Neural crest cell (in vitro differentiated cells): ENCODE measurements at places on chromosomes 2 and 18. TPM values are rescaled to one million over a fixed set of nuclear protein-coding genes. Genes with fewer than 3 reads are reported as not detected.

Gene SRD5A2
- total RNA-seq = not detected in 2 replicates

GRCh38 chr2:30872797-30873196, 65.6 kb upstream of the CAPN13 start:
- no peak overlapping the region for H3K27ac ChIP-seq
- no peak for DNase-seq
- H3K36me3 ChIP-seq = peaks cover 3% of the 10 kb centered on the region
- peaks cover 8% of the 10 kb centered on the region for H3K4me1 ChIP-seq
- no peak overlapping the region for H3K4me3 ChIP-seq

Gene LAMA1
- 96.1 and 102 TPM in 2 replicates for total RNA-seq

- no peak overlapping the region for H3K27ac ChIP-seq
- peaks cover 55% of the 10 kb centered on the region for H3K4me1 ChIP-seq
- no peak for DNase-seq
- peaks cover 13% of the 10 kb centered on the region for H3K36me3 ChIP-seq
- no peaks in the 10 kb centered on the region for H3K27me3 ChIP-seq
These were observed 6.7 kb downstream of the UXS1 start for GRCh38 chr2:106187273-106187891.

Gene CRYGC
- total RNA-seq = not detected in 2 replicates

Gene FAM110C
- 0.07 and 0.09 TPM in 2 replicates for total RNA-seq

Gene SLC23A3
- 0.34 and 1.5 TPM in 2 replicates for total RNA-seq

DNA sequence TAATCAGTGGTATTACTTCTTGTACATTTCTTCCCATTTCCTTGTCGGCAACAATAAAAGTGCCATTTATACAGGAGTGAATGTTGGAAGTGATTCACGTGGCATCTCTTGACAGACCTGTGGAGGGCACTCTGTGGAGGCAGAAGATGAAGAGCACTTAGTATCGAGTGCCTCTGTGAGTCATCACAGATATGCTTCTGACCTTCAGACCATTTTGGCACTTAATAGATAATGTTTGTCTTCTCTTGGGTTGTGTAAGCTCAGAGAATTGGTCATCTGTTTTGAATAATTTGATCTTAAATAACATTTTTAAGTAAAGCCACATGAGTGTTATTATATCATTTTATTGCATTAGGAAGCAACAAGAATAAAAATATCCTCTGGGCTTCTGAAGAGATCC, 305.5 kb downstream of the PTPRM start:
- no peak overlapping the region for H3K27ac ChIP-seq
- no peak for DNase-seq
- H3K27me3 ChIP-seq = no peaks in the 10 kb centered on the region
- peaks cover 8% of the 10 kb centered on the region for H3K4me1 ChIP-seq
- no peak overlapping the region for H3K4me3 ChIP-seq

Gene DIPK1C
- not detected in 2 replicates for total RNA-seq

GRCh38 chr2:157572725-157573124, 55.9 kb downstream of the ACVR1C start:
- H3K27ac ChIP-seq = no peak overlapping the region
- H3K36me3 ChIP-seq = no peaks in the 10 kb centered on the region
- no peak for DNase-seq
- peaks cover 1% of the 10 kb centered on the region for H3K27me3 ChIP-seq

Gene ADRA2B
- total RNA-seq = 0.79 and 0.82 TPM in 2 replicates

- no peaks in the 10 kb centered on the region for H3K27me3 ChIP-seq
- H3K36me3 ChIP-seq = peaks cover 53% of the 10 kb centered on the region
- H3K27ac ChIP-seq = no peak overlapping the region
- DNase-seq = no peak
- H3K4me3 ChIP-seq = no peak overlapping the region
These were observed 23.9 kb downstream of the CLIP4 start for GRCh38 chr2:29139152-29139551.

- no peak for DNase-seq
- H3K4me3 ChIP-seq = no peak overlapping the region
- peaks cover 52% of the 10 kb centered on the region for H3K27me3 ChIP-seq
- no peaks in the 10 kb centered on the region for H3K36me3 ChIP-seq
- H3K4me1 ChIP-seq = no peaks in the 10 kb centered on the region
These were observed 74.6 kb upstream of the BCL11A start for GRCh38 chr2:60628026-60628425.

- peaks cover 6% of the 10 kb centered on the region for H3K27me3 ChIP-seq
- H3K36me3 ChIP-seq = peaks cover 51% of the 10 kb centered on the region
- peak overlapping the region; percentile 95 for H3K4me3 ChIP-seq
- DNase-seq = no peak
- peaks cover 57% of the 10 kb centered on the region for H3K4me1 ChIP-seq
These were observed 2.9 kb downstream of the MAT2A start for GRCh38 chr2:85541753-85542457.

Gene SULT6B1
- total RNA-seq = not detected in 2 replicates

DNA sequence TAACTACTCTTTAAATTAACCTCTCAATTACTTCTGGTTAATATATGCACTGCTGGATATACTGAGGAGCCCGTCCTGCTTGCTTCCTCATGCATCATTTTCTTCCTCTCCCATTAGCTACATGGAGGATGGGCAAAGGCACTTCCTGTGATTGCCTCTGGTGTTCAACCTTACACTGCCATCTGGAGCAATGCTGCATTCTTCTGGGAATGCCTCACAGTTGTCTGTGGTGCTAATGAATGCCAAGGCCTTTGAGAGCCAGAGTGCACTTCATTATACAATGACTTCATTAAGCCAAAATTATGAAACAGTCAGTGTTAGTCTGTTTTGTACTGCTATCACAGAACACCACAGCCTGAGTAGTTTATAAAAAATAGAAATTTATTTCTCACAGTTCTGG, 134.8 kb upstream of the DOCK10 start:
- H3K27me3 ChIP-seq = no peaks in the 10 kb centered on the region
- no peak overlapping the region for H3K4me3 ChIP-seq
- H3K36me3 ChIP-seq = no peaks in the 10 kb centered on the region

DNA sequence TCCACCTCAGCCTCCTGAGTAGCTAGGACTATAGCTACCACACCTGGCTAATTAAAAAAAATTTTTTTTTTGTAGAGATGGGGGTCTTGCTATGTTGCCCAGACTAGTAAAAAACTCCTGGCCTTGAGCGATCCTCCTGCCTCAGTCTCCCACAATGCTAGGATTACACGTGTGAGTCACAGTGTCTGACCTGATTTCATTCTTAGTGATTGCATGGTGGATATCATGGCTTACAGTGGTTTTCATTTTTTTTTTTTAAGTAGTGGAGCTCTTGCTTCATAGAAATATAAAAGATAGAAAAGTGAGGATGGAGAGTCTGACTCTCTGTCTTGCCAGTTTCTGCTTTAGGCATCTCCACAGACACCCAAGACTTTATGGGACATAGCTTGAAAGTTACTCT, 83.6 kb downstream of the CDC42EP3 start:
- H3K4me3 ChIP-seq = no peak overlapping the region
- H3K4me1 ChIP-seq = peaks cover 5% of the 10 kb centered on the region
- H3K27me3 ChIP-seq = peaks cover 4% of the 10 kb centered on the region
- no peak overlapping the region for H3K27ac ChIP-seq

Gene MAP3K19
- not detected in 2 replicates for total RNA-seq

GRCh38 chr2:48709096-48710034, 46.2 kb downstream of the LHCGR start:
- peaks cover 12% of the 10 kb centered on the region for H3K4me1 ChIP-seq
- no peaks in the 10 kb centered on the region for H3K27me3 ChIP-seq
- H3K4me3 ChIP-seq = no peak overlapping the region

DNA sequence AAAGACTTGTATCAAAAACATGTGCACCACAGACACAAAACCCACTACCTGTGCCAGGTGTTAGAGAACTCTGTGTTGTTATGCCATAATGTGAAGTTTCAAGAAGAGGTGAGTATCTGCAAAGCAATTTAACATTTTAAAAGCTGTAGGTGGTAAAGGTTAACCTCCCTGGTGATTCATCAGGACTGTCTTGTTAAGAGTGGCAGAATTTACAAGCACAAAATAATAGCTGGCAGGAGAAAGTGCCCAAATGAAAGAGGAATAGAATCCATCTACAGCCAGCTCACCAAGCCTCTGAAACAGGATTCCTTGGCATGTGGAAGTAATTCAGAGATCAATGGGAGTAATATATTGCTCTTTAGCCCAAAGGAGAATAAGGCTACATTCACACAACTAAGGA, 230.7 kb downstream of the AFF3 start:
- peaks cover 3% of the 10 kb centered on the region for H3K36me3 ChIP-seq
- no peaks in the 10 kb centered on the region for H3K27me3 ChIP-seq
- no peak overlapping the region for H3K27ac ChIP-seq

- peaks cover 5% of the 10 kb centered on the region for H3K36me3 ChIP-seq
- no peak overlapping the region for H3K27ac ChIP-seq
- DNase-seq = no peak
- H3K4me1 ChIP-seq = no peaks in the 10 kb centered on the region
- H3K4me3 ChIP-seq = no peak overlapping the region
- H3K27me3 ChIP-seq = no peaks in the 10 kb centered on the region
These were observed 306.5 kb downstream of the PIEZO2 start for GRCh38 chr18:10842861-10843260.

- H3K27me3 ChIP-seq = no peaks in the 10 kb centered on the region
- peaks cover 33% of the 10 kb centered on the region for H3K36me3 ChIP-seq
- no peak overlapping the region for H3K27ac ChIP-seq
- no peak overlapping the region for H3K4me3 ChIP-seq
These were observed 306.7 kb upstream of the CCDC68 start for GRCh38 chr18:55265984-55266383.

Gene ALPP
- not detected in 2 replicates for total RNA-seq

Gene GBX2
- total RNA-seq = 21.3 and 21.9 TPM in 2 replicates

Gene ZAP70
- 2.4 and 2.8 TPM in 2 replicates for total RNA-seq

Gene EPHA4
- 105 and 108 TPM in 2 replicates for total RNA-seq

GRCh38 chr2:232776435-232776834, at the start of gene KCNJ13:
Gene KCNJ13 (minus strand): TSS chr2:232776565. CDS start chr2:232771362, 5,203 bp downstream.
- H3K4me1 ChIP-seq = peaks cover 15% of the 10 kb centered on the region
- no peaks in the 10 kb centered on the region for H3K27me3 ChIP-seq
- H3K27ac ChIP-seq = no peak within 1 kb of the TSS
- no peak for DNase-seq
- no peak within 1 kb of the TSS for H3K4me3 ChIP-seq
- no peaks in the 10 kb centered on the region for H3K36me3 ChIP-seq
